HuH-7.5 (cell line): ENCODE measurements at places on chromosomes 11 and 22.

DNA sequence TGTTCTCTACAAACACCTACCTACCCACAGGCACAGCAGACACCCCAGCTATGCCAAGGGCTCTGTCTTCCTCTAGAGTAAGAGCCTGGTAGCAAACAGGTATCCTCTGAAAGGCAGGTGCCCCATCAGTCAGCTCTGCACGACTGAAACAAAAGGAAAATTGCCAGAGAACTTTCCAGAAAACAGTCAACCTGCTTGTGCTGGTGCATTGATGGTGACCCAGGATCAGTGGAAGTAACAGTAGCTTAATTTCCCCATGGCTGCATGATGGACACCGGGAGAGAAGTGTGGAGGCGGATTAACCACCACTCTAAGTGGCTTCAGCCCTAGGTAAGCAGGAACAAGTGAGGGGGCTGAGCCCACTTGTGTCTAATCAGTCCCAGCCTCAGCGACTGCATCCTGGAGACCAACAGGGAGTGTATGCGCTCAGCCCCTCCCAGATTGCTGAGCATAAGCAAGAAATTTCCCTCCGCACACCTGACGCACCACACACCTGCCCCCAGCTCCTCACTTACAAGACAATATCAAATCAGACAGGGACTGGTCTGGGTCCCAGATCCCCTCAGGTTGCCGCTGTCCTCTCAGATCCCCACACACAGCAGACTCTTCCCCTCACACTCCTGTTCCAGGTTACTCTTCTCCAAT is 70.7 kb upstream of the IGLL5 start:
- no peak for DNase-seq

DNA sequence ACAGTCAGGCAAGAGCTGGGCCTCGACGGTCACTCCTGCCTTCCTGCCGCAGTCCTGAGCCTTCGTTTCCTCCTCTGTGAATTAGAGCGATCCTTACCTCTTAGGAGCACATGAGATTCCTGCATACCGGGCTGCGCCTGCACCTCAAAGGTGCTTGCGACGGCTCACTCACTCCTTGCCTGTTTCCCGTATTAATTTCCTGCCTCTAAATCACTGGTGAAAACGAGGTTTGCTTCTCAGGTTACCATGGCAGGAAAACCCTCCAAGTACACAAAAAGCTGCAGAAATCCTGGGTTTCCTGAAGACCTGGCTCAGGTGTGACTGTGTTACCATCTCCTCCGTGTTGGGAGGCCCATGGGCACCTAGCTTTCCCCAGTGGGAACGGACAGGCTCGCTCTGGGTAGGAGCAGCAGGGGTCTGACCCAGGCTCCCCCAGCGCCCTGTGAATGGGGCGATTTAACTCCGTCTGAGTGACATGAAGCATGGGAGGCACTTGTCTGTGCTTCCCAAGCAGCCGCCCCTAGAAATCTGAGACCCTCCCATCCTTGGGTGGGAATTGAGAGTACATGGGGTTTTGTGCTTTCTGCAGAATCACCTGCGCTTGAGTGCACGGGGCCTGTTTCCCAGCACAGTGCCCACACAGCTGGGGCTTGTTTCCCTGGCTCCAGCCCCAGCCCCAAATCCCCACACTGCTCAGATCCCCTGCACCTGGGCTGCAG is 64.8 kb downstream of the PHF21B start:
- no peak for DNase-seq

GRCh38 chr11:76604626-76605241 is 65.8 kb downstream of the LRRC32 start:
- no peak for DNase-seq

DNA sequence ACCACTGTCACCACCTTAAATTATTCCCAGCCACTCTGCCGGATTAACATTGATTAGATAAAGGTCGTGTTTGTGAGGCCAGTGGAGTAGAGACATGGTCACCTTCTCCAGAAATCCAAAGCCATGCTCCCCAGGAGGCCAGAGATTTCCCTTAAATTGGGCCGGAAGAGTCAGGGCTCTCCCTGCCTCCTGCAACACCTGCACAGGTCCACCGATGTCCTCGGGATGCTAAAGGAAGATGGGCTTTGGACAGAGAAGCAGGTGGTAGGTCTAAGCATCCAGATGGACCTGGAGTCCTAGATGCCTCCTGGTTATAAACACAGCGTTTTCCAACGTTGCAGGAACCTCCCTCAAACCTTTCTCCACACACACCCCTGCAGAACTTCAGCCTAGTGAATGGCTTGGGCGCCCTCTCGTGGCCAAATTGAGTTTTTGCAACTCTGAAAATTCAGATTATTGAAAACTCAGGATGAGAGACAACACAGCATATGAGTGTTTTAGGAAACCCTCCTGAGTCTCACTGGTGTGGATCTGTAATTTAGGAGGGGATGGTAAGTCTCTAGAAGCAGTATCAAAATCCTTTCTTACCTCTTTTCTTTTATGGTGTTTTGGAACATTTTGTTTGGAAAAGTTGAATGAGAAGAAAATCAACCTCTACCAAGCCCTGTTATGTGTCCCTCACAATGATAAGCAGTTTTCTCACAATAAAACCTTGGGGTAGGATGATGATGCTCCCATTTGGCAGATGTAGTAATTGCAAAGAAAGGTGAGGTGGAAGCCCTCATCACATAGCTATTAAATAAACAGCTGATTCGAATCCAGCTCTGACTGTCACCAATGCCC is 109.6 kb downstream of the RRAS2 start:
- peak; percentile 31 for DNase-seq
